ENCODE measurements at places on chromosomes 12 and 14.

- DNase-seq = no peak
These were observed 21.3 kb downstream of the PSMC1 start for GRCh38 chr14:90277581-90278198.

GRCh38 chr14:73381380-73382013 is 76.8 kb downstream of the NUMB start:
- peak; percentile 27 for DNase-seq

DNA sequence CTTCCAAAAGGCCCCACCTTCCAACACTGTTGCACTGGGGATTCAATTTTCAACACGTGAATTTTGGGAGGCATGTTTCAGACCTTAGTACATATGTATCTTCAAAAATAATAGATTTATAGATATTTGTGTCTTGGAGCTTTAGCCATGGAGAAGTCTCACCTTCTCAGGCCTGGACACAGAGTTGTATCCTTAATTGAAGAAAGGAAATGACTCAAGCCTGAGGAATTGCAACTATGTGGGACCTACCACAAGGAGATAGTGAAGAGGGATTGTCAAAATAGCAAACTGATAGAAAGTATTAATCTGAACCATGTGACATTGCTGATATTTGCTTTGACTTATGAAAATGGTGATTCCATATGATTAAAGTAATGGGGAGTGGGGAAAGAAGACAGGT is 89.8 kb downstream of the ACSS3 start:
- DNase-seq = no peak

DNA sequence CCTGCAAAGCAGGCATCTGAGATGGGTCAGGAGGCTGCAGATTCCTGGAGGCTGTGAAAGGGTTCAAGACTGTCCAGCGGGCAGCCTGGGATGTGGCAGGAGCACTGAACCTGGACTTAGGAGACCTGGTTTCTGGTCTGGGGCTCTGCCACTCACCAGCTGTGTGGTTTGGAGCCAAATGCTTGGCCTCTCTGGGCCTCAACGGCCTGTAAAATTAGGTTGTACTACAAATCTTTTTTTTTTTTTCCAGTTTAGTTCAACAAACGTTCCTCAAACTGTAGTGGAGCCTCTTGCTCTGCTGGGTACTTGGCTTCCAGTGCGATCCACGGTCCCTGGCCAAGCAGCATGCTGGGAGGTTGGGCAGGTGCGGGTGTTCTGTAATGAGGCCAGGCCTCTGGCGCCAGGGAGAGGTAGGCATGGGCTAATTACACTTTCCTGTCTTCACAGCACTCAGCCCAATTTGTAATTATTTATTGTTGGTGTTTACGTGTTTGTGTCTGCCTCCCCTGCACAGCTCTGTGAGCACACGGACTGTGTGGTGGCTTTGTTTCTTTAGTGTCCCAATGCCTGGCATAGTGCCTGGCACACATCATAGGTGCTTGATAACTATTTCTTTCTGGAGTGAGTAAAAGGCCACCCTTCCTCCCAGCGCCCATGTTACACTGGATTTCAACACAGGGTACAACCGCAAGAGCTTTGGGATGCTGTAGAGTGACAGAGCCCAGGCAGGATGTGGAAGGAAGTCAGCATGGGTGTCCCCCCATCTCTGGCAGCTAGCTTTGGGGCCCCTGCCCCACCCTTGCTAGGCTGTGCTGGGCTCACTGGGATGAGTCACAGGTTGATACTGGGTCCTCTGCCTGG is 5.8 kb upstream of the KRT80 start:
- no peak for DNase-seq

- no peak for DNase-seq
These were observed 384.7 kb downstream of the ALG10 start for GRCh38 chr12:34406996-34407300.

GRCh38 chr12:9134981-9135628 is 19.4 kb upstream of the A2M start:
- DNase-seq = peak; percentile 7

DNA sequence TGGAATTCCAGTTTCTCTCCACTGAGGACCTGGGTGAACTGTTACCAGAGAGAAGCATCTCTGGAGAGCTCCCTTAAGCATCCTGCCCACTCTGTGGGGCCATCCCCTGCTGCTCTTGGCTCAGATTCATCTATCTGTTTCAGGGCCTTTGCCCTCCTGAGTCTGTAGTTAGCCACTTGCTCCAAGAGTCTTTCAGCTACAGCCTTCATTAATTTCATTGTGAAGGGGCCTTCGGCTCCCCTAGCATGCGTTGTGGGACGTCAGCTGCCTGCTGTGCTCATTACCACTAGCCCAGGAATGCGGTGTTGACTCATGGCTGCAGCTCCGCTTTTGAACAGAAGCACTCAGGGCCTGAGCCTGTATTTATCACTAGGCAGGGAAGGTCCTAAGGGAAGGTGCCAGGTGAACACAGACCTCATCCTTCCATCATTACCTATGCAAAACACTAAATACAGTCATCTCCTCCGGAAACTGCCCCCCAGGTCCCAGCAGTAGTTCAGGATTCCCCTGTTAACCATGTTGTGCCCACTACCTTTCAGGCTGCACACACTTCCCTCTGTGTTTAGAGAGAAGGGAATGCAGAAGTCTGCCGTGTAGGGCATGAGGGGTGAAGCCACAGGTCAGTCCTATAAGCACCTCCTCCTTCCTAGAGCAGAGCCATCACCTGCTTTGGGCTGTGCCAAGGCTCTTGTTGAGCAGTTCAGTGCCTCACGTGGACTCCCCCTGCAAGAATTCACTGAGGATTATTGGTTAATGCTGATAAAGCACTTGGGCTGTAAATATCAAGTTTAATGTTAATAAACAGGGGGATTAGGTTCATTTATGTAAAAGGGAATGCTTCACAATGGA is 191.4 kb downstream of the CACNA1C start:
- DNase-seq = no peak

- DNase-seq = peak; percentile 83
These were observed 9.8 kb downstream of the CTDSP2 start for GRCh38 chr12:57836442-57837375.

DNA sequence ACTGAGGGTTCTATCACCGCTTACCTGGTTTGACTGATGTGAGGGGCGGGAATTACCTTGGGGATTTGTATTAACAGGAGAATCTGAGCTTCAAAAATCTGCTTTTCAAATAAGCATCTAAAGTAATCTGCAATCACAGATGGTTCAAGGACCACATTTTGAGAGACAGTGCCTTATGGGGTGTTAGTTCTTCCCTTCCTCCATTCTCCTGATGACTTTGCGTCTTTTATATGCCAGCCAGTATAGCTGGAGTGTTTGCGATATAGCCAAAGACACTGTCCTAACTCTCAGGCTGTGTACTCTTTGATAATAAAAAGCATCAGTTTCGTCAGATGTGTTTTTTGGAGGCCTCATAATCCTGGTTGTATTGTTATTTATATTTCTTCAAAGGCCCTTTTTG is 39.5 kb downstream of the PPHLN1 start:
- no peak for DNase-seq

DNA sequence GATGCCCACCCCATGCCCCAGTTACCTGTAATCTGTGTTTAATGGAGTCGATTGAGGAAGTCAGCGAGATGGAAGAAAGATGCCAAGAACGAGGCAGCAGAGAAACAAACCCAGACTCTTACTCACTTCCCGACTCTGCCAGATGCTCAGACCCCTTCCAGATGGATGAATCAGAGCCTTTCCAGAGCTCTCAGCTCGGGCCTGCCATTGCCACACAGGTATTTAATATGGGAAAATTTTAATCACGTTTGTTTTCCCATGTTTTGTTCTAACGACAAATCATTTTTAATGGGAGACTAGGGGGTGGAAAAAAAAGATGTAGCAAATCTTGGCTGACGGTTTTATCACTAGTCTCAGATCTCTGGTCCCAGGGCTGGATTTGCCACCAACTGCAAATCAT is 72.5 kb upstream of the SRRM4 start:
- DNase-seq = no peak

- no peak for DNase-seq
These were observed 101.9 kb downstream of the NPAS3 start for GRCh38 chr14:33040372-33041140.

- DNase-seq = no peak
These were observed 60.0 kb downstream of the LIN52 start for GRCh38 chr14:74144789-74145188.

GRCh38 chr12:41092115-41092514 is 96.0 kb upstream of the PDZRN4 start:
- DNase-seq = no peak

DNA sequence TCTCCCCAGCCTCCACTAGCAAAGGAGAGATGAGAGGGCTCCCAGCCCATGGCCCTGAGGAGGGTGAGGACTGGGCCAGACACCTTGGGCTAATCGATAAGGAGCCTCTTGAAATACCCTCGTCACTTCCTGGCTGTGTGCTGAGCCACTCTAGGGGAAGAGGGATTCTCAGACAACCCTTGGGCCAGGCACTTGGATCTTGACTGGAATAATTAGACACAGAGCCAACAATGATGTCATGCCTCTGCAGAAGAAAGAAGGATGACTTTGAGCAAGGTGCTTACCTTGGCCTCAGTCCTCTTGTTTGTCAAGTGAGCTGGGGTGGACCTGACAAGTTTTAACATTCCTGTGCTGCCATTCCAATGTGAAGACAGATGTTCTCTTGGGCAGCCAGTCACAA is 83.1 kb downstream of the LRRC74A start:
- DNase-seq = no peak

GRCh38 chr12:5592310-5592709 is 160.4 kb downstream of the NTF3 start:
- no peak for DNase-seq

DNA sequence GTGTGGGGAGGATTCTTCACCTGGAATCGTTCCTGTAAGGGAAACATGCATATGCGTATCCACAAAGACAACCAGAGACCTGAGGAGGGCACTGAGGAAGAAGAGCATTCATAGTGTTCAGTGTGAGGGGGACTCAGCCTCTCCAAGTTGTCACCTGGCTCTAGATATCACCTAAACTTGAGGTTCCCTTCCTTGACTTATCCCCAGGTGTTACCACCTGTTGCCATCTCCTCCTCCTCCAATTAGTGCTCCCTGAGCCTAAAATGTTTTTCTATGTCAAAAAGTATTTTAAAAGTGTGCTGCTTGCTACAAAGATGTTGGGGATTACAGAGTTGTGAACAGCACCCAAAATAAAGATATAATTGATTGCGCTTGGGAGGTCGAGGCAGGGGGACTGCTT is 41.0 kb downstream of the FMNL3 start:
- DNase-seq = no peak

DNA sequence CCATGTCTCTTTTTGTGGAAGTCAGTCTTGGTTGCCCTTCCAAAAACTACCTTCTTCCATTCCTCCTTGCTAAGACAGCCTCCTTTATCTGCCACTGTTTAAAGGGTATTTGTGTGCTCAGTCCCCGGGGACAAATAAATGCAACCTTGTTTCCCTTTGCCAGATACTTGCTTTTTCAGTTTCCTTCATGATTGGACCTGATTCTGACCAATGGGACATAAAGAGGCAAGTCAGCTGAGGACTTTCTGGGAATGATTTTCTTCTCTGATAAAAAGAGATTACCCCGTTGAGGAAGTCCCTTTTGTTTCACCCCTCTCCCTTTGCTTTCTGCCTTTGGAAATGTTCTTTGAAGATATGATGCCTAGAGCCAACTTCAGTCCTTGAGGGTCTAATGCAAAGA is 7.4 kb upstream of the TUBA1B start:
- no peak for DNase-seq

GRCh38 chr14:68076451-68076850 is 256.9 kb downstream of the RAD51B start:
- DNase-seq = no peak

GRCh38 chr14:71362920-71363584 is 455.8 kb downstream of the PCNX1 start:
- DNase-seq = no peak

GRCh38 chr12:51390891-51391282 is 319 bp downstream of the GALNT6 start:
- DNase-seq = no peak

GRCh38 chr12:103852498-103852997 is 11.5 kb upstream of the NT5DC3 start:
- DNase-seq = no peak

DNA sequence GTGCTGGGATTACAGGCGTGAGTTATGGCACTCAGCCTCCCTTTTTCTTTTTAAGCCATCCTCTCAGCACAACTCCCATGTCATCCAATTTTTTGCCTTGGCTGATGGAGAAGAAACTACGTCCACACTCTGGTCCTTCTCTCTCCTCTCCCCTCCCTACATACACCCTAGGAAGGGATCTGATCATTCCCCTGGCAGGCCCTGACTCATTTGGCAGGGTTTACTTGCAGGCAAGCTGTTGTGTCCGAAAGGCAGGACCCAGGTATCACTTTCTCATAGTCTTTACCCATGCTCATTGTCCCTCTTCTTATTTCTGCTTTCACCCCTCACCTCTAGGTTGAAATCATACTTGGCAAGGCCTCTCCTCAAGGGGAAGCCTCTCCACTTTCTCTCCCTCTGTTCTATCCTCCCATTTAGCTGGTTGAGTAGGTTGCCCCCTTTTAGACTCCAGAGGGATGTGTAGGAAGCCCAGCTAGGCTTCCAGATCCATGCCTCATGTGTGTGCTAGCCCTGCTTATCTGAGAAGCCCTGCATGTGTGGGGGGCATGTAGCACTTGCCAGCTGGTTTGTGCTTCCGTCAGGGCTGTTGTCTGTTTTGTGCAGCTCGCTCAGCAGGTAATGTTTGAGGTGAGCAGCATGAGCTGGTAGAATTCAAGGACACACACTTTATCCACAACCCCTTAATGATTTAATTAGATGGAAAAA is 14.8 kb downstream of the GPR19 start:
- DNase-seq = no peak

GRCh38 chr12:51351913-51352532 is 5.5 kb upstream of the CELA1 start:
- peak; percentile 48 for DNase-seq

- no peak for DNase-seq
These were observed 963 bp downstream of the ATL1 start for GRCh38 chr14:50560931-50561285.

GRCh38 chr12:120227233-120228040 is 26.5 kb upstream of the RPLP0 start:
- no peak for DNase-seq

DNA sequence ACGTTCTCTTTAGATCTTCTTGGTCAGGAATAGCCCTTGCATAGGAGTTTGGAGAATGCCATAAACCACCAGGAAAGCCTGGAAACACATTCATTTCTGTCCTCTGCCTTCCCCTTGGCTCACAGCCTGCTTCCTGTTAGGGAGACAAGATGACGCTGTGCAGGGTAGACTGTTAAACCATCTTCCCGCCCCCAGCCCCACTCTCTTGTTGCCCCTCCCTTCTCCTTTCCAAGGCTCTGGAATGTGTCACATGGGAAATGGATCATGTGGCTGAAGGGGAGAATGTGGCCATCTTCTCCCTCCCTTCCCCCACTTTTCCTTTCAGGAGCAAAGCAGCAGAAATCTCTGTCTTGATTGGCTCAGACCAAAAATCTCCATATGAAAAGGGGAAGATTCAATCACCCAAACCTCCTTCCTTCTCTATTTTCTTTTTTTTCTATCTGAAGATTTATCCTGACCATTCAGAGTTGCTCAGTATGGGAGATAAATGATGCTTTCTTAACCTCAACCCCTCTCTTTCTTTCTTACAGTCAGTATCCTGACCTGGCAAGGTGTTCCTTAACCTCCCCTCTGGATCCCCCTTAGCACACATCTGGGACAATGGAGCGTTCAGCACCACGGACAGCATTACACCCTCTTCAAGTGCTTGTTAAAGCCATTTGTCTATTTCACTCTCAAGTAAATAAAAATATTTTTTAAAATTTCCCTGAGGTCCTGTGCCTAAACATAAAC is 11.4 kb downstream of the GPR19 start:
- peak; percentile 17 for DNase-seq

- no peak for DNase-seq
These were observed 3.7 kb downstream of the EFS start for GRCh38 chr14:23361320-23361719.
